ENCODE measurements at places on chromosomes 2 and 18. TPM values are rescaled to one million over a fixed set of nuclear protein-coding genes. Genes with fewer than 3 reads are reported as not detected.

Gene TGFA
- 1.1 TPM for total RNA-seq

Gene RNF181
- 89.2 TPM for total RNA-seq

Gene ZNG1B
- 34.0 TPM for total RNA-seq

Gene TEX44
- total RNA-seq, result not detected

Gene GNAL
- 1.1 TPM for total RNA-seq

Gene GREB1L
- total RNA-seq, result 12.3 TPM

Gene ANKRD30BL
- not detected for total RNA-seq

DNA sequence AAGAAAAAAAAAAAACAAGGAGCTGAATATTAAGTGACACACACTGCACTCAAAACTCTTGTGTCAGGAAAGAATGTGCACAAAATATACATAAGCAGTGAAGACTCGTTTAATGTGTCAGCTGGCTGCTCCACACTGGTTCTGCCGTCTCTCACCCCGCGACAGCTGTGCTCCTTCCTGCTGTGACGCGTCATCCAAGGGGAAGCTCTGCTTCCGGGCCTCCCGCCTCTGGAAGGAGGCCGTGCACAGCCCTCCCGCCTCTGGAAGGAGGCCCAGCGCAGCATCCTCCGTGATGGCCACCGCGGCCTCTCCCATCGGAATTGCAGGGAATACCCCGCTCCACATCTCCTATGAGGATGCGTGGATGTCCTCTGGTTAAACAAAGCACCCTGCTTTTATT, 151.0 kb downstream of the HDAC4 start:
- no peaks in the 10 kb centered on the region for H3K27me3 ChIP-seq
- H3K4me3 ChIP-seq, result no peak overlapping the region
- peaks cover 89% of the 10 kb centered on the region for H3K4me1 ChIP-seq
- no peaks in the 10 kb centered on the region for H3K36me3 ChIP-seq
- peak; percentile 76 for DNase-seq
- peak overlapping the region; percentile 83 for H3K27ac ChIP-seq

DNA sequence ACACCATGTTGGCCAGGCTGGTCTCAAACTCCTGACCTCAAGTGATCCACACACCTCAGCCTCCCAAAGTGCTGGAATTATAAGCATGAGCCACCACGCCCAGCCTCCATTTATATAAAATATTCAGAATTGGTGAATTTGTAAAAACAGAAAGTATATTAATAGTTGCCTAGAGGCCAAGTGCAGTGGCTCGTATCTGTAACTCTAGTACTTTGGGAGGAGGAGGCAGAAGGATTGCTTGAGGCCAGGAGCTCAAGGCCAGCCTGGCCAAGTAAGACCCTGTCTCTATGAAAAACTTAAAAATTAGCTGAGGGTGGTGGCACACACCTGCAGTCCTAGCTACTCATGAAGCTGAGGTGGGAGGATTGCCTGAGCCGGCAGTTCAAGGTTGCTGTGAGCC, 89.6 kb downstream of the SLC25A12 start:
- no peak overlapping the region for H3K27ac ChIP-seq
- no peaks in the 10 kb centered on the region for H3K27me3 ChIP-seq
- no peak overlapping the region for H3K4me3 ChIP-seq
- H3K36me3 ChIP-seq, result peaks cover 62% of the 10 kb centered on the region

- H3K27ac ChIP-seq, result no peak overlapping the region
- DNase-seq, result no peak
- no peak overlapping the region for H3K4me3 ChIP-seq
- H3K27me3 ChIP-seq, result peaks cover 48% of the 10 kb centered on the region
- no peaks in the 10 kb centered on the region for H3K36me3 ChIP-seq
Measured at GRCh38 chr2:66233981-66234380, 200.9 kb upstream of the MEIS1 start.

- no peaks in the 10 kb centered on the region for H3K4me1 ChIP-seq
- peaks cover 59% of the 10 kb centered on the region for H3K27me3 ChIP-seq
- H3K4me3 ChIP-seq, result no peak overlapping the region
- DNase-seq, result no peak
- no peak overlapping the region for H3K27ac ChIP-seq
- no peaks in the 10 kb centered on the region for H3K36me3 ChIP-seq
Measured at GRCh38 chr2:166134252-166135151, 6.7 kb upstream of the SCN1A start.

DNA sequence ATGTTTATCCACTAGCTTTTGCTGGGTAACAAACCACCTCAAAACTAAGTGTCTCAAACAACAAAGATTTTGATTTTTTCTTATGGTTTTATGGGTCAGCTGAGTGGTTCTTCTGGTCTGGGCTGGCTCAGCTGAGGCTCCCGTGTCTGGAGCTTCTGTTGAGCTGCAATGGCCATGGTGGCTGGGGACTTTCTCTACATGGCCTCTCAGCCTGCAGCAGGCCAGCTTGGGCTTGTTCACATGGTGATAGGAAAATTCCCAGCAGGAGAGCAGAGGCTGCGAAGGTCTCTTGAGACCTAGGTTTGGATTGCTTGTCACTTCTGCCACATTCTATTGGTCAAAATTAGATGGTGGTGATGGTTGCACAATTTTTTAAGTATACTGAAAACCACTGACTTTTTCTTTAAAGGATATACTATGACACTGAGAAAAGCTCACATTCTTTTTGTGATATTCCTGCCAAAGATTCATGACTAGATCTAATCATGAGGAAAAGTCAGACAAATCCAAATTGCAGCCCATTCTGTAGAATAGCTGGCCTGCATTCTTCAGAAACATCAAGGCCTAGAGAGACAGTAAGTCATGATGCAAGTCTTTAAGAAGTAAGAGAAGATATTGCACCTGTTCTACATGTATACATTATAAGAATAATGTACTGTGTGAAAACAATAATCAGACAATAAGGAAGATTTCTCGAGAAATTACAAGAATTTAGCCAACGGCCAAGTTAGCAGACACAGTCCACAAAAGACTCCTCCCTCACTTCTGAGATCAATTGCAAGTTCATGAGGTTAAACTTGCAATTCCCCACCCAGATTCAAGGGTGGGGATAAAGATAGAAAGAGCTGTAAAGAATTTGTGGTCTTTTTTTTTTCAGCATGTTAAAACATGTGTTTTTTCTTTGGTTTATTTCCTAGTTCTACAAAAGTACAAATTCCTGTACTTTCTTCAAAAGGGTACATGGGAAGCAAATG, 35.0 kb upstream of the IL1R2 start:
- H3K4me1 ChIP-seq, result peaks cover 11% of the 10 kb centered on the region
- DNase-seq, result no peak
- H3K36me3 ChIP-seq, result no peaks in the 10 kb centered on the region
- no peak overlapping the region for H3K4me3 ChIP-seq
- peak overlapping the region; percentile 15 for H3K27ac ChIP-seq

- peak overlapping the region; percentile 55 for H3K4me3 ChIP-seq
- no peaks in the 10 kb centered on the region for H3K27me3 ChIP-seq
- H3K27ac ChIP-seq, result peak overlapping the region; percentile 81
Measured at GRCh38 chr18:55401638-55402191, 186.3 kb downstream of the TCF4 start.

DNA sequence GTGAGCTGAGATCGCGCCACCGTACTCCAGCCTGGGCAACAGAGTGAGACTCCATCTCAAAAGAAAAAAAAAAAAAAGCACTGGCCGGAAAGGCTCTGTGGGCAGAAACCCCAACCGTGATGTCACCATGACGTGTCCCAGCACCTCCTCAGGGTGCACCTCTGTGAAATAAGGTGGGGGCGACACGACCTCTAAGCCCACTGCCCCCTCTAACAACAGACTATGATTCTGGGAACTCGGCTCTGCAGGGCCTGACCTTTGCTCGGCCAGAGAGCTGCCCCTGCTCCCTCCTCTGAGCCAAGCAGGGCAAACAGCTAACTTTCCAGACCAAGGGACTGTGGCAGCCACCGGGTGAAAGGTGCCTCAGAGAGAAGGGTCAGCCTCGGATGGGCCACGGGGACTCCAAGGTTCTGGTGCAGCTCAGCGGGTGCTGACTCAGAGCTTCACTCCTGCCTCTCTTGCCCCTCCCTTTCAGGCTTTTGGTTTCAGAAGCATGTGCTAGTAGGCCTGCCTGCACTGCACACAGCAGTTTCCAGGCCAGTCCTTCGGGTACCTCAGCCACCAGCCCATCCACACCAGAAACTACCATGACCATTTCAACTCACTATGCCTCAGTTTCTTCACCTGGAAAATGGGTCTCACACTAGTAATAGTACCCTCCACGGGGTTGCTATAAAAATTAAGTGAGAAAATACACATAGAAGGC, 8.0 kb downstream of the TMBIM1 start:
- H3K36me3 ChIP-seq, result peaks cover 34% of the 10 kb centered on the region
- H3K27ac ChIP-seq, result peak overlapping the region; percentile 99
- no peak for DNase-seq
- no peaks in the 10 kb centered on the region for H3K27me3 ChIP-seq

GRCh38 chr2:175930504-175930903, 71.6 kb downstream of the LNPK start:
- H3K4me1 ChIP-seq, result peaks cover 15% of the 10 kb centered on the region
- no peaks in the 10 kb centered on the region for H3K27me3 ChIP-seq
- peaks cover 44% of the 10 kb centered on the region for H3K36me3 ChIP-seq
- no peak overlapping the region for H3K27ac ChIP-seq
- no peak for DNase-seq

DNA sequence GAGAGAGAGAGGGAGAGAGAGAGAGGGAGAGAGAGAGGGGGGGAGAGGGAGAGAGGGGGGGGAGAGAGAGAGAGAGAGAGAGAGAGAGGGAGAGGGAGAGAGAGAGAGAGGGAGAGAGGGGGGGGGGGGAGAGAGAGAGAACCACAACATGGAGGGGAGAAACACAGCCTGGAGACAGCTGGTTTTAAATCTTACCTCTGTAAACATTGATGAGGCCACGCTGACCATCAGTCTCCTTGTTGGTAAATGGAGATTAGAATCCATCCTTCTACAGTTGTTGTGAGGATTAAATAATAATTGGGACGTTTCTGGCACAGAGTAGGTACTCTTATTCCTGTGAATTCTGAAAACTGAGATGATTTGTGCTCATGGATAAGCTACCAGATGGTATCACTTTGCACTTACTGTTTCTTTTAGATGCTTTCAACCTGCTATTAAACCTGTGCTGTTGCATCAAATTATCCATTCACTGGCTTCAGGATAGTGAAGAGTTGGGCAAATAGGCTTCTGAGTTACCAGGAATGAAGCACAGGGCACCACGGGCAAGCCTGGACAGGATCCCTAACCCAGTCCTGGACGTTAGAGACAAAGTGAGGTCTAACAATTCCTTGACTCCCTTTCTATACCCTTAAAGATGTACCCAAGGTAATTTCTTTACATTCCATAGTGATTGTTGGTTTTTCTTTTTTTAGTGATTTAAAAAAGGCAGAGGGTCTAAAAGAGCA, 318.1 kb downstream of the ZNF521 start:
- no peaks in the 10 kb centered on the region for H3K4me1 ChIP-seq
- no peaks in the 10 kb centered on the region for H3K36me3 ChIP-seq
- H3K4me3 ChIP-seq, result no peak overlapping the region
- DNase-seq, result no peak
- peaks cover 4% of the 10 kb centered on the region for H3K27me3 ChIP-seq
- no peak overlapping the region for H3K27ac ChIP-seq

GRCh38 chr2:197232010-197232409, 78.6 kb downstream of the ANKRD44 start:
- H3K27ac ChIP-seq, result no peak overlapping the region
- H3K4me3 ChIP-seq, result no peak overlapping the region
- peaks cover 11% of the 10 kb centered on the region for H3K4me1 ChIP-seq

GRCh38 chr2:104904889-104905288, 51.0 kb downstream of the POU3F3 start:
- H3K36me3 ChIP-seq, result no peaks in the 10 kb centered on the region
- no peaks in the 10 kb centered on the region for H3K4me1 ChIP-seq
- H3K4me3 ChIP-seq, result no peak overlapping the region
- peaks cover 60% of the 10 kb centered on the region for H3K27me3 ChIP-seq
- no peak overlapping the region for H3K27ac ChIP-seq

DNA sequence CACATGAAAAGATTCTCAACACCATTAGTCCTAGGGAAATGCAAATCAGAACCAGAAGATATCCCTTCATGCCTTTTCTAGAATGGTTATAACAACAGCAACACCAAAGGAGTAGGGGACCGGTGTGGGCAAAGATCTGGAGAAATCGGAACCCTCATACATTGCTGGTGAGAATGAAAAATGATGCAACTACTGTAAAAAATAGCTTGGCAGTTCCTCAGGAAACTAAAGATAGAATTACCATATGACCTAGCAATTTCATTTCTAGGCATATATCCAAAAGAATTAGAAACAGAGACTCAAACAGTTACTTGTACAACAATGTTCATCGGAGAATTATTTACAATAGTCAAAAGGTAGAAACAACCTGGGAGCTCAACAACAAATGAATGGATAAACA, 29.2 kb upstream of the CDH7 start:
- no peaks in the 10 kb centered on the region for H3K36me3 ChIP-seq
- H3K4me3 ChIP-seq, result no peak overlapping the region
- H3K27ac ChIP-seq, result no peak overlapping the region
- DNase-seq, result no peak

- peaks cover 18% of the 10 kb centered on the region for H3K4me1 ChIP-seq
- H3K27me3 ChIP-seq, result peaks cover 2% of the 10 kb centered on the region
- H3K36me3 ChIP-seq, result no peaks in the 10 kb centered on the region
- H3K27ac ChIP-seq, result peak overlapping the region; percentile 36
- H3K4me3 ChIP-seq, result no peak overlapping the region
Measured at GRCh38 chr2:161044921-161045320, 115.3 kb upstream of the TANK start.

DNA sequence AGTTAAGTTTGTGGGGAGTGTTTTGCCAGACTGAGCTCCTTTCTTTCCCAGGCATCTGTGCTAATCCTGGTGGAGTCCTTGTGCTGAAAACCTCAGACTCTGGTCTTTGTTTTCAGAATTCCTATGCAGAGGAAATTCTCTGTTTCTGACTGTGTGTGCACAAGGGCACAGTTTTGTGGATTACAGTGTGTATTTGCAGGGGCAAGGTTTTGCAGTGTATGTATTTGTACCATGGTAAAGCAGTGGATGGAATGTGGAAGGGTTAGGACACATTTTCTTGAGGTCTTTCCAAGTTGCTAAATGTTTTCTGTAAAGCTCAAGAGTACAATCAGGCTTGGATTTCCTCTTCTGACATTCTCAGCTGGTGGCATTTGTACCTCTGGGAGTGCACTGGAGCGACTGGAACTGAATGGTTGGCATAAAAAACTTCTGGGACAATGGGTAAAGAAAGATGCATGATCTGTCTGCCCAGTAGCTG, 139.5 kb upstream of the RND3 start:
- H3K36me3 ChIP-seq, result no peaks in the 10 kb centered on the region
- no peak overlapping the region for H3K27ac ChIP-seq
- H3K4me3 ChIP-seq, result no peak overlapping the region
- peaks cover 6% of the 10 kb centered on the region for H3K4me1 ChIP-seq
- no peaks in the 10 kb centered on the region for H3K27me3 ChIP-seq

DNA sequence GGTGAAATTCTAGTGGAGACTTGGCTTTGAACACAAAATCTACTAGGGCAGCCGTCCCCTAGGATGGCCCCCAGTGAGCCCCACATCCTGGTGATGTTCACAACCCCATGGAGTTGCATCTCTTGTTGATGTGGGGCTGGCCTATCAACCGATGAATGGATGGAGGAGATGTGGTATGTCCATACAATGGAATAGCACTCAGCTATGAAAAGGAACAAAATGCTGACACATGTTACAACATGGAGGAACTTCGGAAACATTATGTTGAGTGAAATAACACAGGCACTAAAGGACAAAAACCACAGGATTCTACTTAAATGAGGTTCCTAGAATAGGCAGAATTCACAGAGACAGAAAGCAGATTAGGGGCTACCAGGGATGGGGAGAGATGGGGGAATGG, 80.1 kb upstream of the ASAP2 start:
- H3K27ac ChIP-seq, result no peak overlapping the region
- no peaks in the 10 kb centered on the region for H3K27me3 ChIP-seq
- H3K36me3 ChIP-seq, result no peaks in the 10 kb centered on the region
- no peak overlapping the region for H3K4me3 ChIP-seq
- no peak for DNase-seq

GRCh38 chr2:162174746-162175145, 22.7 kb upstream of the GCG start:
- no peaks in the 10 kb centered on the region for H3K36me3 ChIP-seq
- DNase-seq, result no peak
- no peak overlapping the region for H3K4me3 ChIP-seq
- peaks cover 6% of the 10 kb centered on the region for H3K4me1 ChIP-seq
- no peak overlapping the region for H3K27ac ChIP-seq
- no peaks in the 10 kb centered on the region for H3K27me3 ChIP-seq
